Stimulated activated CD4-positive, alpha-beta T cell treated with anti-CD3 and anti-CD28 coated beads, Interleukin-12 subunit alpha, Interleukin-12 subunit beta, amount 100 ng/mL, for 48 hours (primary cell): ENCODE measurements at places on chromosomes 1 and 21.

DNA sequence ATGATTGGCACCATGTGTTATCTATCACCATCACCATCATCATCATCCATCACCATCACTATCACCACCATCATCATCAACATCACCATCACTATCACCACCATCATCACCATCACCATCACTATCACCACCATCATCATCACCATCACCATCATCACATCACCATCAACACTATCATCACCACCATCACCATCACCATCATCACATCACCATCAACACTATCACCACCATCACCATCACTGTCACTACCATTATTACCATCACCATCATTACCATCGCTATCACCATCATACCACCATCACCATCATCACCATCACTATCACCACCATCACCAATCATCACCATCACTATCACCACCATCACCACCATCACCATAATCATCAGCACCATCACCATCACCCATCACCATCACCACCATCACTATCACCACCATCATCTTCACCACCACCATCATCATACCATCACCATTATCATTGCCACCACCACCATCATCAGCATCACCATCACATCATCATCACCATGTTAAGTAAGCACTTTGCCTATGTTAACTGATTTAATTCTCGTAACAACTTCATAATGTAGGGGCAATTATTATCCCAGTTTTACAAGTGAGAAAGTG, 112.8 kb downstream of the LIPI start:
- DNase-seq = no peak

DNA sequence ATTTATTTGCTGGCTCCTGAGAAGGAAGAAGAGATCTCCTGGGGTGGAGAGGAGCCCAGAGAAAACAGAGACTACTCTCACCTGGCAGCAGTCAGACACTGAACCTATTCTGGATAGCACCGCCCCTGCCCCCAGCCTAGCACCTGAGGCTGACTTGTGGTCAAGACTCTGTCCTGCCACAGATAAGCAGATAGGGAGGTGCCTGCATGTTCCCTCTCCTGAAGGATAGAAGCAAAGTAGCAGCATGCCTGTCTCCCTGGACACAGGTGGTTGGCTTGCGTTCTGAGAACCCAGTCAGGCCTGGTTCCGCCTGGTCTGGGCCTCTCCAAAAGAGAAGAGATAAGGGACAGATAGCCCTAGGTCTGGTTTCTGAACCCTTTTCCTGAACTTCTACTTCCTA, 1.3 kb upstream of the EFNA3 start:
- DNase-seq = no peak

DNA sequence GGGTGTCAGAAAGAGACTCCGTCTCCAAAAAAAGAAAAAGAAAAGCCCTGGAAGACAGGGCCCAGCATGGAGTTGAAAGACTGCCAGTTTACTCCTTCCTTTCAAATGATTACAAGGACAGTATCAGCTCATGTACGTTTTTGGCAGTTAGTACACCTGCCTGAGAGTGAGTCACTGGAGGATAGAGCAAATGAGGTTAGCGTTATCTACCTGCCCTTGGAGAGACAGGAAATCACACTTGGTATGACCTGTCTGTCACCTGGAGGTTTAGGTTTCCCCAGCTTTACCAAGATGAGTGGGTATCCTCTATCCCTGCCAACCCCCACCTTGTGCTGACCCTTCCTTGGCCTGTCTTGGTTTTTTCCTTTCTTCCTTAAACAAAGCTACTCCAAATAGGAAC, 96.8 kb upstream of the BMP8A start:
- DNase-seq = no peak

GRCh38 chr1:19046972-19047731, 90.7 kb upstream of the IFFO2 start:
- no peak for DNase-seq

DNA sequence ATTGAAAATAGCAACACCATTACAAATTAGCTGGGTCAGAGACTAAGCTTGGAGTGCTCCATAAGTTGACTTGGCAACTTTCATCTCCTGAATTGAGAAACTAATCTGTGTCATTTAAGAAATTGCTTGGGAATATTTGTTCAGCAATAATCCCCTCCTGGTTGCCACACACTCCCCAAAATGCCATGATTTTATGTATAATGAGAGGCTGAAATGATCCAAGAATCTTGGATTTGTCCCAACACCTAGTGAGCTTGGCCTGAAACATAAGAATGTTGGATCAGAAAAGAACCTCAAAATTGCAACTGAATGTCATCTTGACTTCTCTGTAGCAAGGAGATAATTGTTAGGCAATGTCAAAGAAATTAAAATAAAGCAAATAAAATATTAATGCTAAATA, 805.9 kb upstream of the ADAMTS5 start:
- no peak for DNase-seq

DNA sequence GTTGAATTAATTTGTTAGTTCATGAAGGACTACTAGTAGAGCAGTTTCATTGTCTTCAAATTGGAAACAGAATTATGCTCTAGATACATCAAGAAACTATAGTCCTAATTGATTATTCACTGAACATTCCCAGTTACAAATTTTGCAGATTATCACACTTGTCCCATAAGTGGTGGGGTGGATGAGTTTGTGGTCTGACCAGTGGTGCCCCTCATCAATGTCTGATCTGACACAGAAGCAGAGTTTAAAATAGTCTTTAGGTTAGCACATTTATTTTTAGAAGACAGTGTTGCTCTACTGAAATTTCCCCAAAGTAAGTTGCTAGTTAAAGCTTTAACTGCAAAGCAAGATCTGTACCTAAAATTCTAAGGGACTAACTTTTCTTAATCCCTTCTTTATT, 42.9 kb downstream of the INKA2 start:
- no peak for DNase-seq

DNA sequence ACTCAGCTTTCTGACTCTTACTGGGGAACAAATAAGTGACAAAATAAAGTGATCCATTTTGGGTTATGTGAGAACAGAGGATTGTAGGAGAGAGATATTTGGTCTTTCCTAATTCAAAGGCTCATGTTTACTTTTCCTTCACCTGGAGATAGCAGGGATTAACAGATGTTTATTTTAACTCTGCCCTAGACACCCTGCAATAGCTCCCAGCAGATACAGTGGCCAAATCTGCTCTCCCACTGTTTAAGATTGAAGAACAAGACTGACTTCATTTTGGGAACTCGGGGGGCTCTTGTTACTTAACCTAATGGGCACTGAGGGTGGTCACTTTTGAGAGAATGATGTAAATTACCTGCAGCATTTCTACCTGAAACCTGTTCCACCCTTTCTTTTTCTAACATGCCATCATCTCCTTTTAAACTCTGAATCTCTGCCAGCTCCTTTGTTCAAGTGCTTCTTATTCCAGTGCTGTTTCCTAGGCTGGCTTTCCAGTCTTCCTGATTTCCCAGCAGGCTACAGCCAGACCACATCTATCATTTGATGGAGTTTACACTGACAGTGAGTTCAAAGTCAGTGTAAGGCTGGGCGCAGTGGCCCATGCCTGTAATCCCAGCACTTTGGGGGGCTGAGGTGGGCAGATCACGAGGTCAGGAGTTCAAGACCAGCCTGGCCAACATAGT, 90.0 kb downstream of the SELENOF start:
- DNase-seq = no peak

- no peak for DNase-seq
These were observed 8.0 kb downstream of the PLXNA2 start for GRCh38 chr1:208235982-208236761.

DNA sequence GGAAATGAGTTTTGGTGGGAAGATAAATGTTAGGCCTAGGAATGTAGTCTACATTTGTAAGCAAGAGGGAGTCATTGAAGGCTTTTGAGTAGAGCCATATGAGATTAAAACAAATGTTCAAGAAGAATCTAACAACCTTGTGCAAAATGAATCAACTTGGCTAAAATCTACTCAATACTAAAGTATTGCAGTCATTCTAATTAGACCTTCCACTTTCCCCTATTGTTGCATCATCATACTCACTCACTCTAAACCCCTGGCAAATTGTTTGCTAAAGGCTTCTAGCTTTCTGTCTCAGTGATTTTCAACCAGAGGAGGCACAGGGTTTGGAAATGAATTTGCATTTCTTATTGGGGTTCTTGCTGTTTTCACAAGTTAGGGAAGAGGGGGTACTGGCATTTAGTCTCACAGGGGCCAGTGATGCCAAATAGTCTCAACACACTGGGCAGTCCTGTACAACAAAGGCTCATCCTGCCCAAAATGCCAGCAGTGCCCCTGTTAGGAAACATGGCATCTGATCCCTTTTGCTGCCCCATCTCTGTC, 85.3 kb downstream of the SEC16B start:
- no peak for DNase-seq

- no peak for DNase-seq
These were observed 11.5 kb downstream of the ATP2B4 start for GRCh38 chr1:203638103-203638475.

GRCh38 chr1:116679091-116679827, 11.7 kb upstream of the IGSF3 start:
- DNase-seq = no peak

- DNase-seq = no peak
These were observed 144.1 kb upstream of the HOOK1 start for GRCh38 chr1:59670662-59671061.

- no peak for DNase-seq
These were observed 777 bp downstream of the FLAD1 start for GRCh38 chr1:154983776-154984466.

DNA sequence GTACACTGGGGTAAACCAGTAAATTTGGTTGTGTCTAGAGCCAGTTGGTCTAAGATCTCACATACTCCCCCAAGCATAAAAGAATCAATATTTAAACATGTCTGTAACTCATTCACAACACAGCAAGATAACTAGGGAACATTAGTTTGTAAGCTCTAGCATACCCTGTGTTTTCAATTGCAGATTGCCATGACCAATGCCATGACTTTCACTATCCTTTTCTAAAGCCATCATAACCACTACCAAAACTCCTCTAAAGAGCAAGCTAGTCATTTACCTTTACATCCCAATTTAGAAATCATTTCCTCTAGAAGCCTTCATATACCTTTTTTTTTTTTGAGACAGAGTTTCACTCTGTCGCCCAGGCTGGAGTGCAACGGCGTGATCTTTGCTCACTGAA, 56.5 kb upstream of the PLA2G4A start:
- no peak for DNase-seq

GRCh38 chr1:225877580-225877979, 4.6 kb downstream of the TMEM63A start:
- DNase-seq = no peak

DNA sequence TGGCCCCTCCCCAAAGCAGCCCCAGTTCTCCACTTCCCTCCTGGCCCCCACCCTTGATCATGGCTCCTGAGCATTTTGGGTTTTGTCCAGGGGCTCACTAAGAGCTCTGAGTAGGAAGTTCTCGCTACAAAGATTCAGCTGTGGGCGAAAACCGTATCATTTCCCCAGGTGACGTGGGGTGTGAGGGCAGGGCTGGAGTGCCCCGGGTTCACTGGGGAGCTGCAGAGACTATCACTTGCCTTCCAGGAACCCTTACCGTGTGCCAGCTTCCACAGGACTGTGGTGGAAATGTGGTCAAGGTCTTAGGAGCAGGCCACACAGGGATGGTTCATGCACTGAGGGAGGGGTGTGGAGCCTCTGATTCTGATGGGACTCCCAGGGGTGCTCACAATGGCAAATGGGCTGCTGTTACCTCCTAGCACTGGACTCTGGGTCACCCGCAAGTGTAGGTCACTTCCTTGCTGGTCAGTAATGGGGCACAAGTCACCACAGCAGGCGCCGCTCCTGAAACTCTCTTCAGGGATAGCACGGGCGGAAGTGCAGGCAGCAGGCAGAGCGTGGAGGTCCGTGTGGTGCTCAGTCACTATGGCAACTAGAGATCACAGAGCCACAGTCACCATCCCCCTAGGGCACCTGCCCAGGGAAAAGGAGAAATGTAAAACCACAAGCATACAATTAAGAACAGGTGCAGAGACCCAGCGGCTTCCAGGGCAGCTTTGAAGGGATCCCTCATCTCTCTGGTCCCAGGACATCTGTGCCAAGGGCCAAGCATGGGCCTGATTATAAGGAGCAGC, 35.4 kb downstream of the RSPH1 start:
- DNase-seq = no peak

DNA sequence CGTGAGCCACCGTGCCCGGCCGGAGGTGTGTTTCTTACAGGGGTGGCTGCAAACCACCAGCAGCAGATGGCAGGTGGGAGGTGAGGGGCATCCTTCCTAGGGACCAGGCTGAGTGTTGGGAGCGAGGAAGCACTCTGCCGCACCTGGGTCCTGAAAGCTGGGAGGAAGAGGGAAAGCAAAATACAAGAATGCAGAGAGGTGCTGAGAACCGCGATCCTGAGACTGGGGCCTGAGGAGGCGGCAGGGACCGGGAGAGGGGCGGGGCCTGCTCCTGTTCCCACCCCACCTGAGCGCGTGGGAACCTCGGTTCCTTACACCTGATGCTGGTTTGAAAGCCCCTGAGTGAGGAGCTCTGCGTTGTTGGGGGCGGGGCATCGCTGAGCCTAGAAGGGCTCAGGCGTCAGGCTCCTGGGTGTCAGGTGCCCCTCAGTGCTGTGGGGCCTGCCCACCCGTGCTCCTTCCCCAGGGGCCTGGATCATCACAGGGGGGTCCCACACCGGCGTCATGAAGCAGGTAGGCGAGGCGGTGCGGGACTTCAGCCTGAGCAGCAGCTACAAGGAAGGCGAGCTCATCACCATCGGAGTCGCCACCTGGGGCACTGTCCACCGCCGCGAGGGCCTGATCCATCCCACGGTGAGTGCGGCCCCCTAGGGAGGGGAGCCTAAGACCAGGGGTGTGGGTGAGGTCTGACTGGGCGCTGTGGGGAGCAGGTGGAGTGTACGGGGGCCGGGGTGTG, 15.5 kb downstream of the TRPM2 start:
- no peak for DNase-seq

- no peak for DNase-seq
These were observed 166.7 kb downstream of the TTLL7 start for GRCh38 chr1:83832194-83832593.

- no peak for DNase-seq
These were observed 62.5 kb downstream of the CD58 start for GRCh38 chr1:116508085-116508983.

DNA sequence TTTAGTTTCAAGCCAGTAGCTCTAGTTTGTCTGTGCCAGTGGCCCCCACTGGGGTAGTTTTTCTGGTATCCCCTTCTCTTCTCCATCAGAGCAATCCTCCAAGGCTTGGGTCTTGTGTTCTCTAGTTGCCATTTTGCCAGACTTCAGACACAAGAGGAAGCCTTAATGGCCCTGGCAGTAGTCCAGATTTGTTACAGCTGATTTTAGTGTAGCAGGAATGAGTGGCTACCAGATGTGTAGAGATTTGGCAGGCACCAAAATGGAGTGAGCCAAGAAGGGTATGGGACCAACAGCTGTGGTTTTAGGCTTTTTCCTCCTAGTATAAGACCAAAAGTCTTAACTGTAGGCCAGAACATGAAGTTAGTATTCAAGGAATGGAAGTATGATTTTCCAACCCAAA, 56.8 kb downstream of the ACP6 start:
- DNase-seq = no peak
